ENCODE measurements at places on chromosomes 3 and 15.

DNA sequence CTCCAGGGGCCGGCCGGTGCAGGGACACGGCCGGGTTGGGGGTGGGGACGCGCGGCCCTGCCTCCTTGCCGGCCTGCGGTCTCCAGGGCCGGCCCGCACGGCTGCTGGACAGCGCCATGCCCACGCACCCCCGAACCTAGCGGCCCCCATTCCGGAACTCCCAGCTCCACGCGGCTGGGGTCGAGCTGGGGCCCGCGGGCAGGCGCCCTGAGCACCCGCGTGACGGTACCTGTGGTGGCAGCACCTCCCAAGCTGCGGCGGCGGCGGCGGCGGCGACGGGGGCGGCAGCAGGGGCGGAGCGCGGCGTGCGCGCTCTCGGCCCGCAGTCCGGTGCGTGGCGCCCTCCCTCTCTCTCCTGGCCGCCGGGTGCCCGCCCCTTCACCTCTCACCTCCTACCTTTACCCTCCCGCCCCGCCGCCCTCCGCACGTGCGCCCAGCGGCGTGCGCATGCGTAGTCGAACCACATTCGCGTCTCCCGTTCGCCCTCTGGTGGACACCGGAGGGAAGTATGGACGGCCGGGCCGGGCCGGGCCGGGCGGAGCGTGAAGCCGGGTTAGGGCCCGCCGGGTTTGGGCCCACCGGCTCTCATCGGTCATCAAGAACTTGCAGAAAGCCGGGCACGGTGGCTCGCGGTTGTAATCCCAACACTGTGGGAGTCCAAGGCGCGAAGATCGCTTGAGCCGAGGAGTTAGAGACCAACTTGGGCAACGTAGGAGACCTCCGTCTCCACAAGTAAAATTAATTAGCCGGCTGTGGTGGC, at the start of gene SCAP:
Gene SCAP (minus strand): TSS at position 372 of the 760 bp plus-strand sequence. CDS start 32,948 bp downstream, outside the sequence.
- DNase-seq, result peak; percentile 91

DNA sequence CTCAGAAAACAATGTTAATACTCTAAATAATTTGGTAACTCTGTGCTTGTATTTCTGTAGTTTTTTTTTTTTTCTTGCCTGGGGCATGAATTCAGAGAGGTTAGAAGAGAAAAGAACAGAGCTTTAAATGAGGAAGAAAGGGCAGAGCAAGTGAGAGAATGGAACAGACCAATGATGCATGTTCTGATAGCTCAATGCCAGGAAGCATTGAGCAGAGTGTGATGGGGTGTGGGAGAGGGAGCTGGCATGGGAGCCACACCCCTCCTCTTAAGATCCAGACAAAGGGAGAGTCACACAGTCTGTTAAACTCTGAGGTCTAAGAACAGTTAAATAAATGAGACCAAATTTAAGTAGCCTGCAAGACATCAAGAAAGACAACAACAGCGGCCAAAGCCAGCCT, 538.6 kb downstream of the TUSC7 start:
- no peak for DNase-seq

GRCh38 chr3:181302960-181303359, 313.4 kb upstream of the DNAJC19 start:
- no peak for DNase-seq

GRCh38 chr3:177201700-177202397, 4.6 kb upstream of the TBL1XR1 start:
- DNase-seq, result no peak

- no peak for DNase-seq
These were observed 38.5 kb upstream of the C15orf39 start for GRCh38 chr15:75163150-75163564.

GRCh38 chr15:37004373-37004869, 95.9 kb downstream of the MEIS2 start:
- no peak for DNase-seq

DNA sequence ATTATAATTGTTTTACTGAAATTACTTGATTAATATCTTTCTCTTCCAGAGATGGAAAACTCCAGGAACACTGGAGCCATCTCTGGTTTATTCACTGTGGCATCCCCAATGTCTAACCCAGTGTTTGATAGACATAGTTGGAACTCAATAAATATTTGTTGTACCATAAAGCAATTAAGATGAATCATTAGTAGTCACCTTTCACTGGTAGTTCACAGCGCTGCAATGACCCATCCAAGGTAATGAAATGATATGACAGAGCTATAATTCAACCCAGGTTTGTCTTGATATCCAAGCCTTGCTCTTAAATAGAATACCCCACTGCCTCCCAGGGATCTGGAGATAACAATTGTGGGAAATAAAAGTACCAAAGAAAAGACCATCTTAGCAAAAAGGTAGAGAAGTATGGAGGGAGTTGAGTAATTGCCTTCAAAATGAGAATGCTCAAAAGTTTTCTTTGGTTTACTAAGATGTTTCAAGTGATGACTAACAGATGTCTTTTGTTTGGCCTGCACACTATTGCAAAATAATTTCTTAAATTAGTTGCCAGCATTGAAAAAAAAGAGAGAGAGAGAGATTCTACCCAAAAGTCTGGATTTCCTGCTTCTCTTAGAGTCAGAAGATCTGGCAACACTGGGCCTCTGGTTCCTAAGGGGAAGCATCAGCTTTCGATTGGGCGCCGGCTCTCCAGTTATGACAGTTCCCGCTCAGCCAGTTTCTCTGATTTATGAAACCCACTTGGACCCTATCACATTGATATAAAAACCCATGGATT, 348.5 kb downstream of the ERC2 start:
- no peak for DNase-seq

DNA sequence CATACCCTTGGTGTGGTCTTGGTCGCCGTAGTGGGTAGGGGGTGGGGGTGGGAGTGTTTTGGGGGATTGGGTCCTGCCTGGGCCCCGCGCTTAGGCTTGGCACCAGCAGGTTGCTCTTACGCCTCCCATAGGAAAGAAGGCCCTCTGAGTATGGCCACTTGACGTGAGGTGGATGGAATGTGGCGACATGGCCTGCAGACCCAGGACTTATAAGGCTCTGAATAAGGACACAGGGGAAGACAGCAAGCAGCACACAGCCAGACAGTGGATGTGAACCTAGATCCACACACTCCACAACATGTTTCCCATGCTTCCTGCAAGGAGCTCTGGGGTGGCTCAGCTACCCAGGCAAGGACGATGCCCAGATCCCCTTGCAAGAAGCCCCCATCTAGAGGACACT, 12.4 kb downstream of the RBPMS2 start:
- DNase-seq, result no peak

DNA sequence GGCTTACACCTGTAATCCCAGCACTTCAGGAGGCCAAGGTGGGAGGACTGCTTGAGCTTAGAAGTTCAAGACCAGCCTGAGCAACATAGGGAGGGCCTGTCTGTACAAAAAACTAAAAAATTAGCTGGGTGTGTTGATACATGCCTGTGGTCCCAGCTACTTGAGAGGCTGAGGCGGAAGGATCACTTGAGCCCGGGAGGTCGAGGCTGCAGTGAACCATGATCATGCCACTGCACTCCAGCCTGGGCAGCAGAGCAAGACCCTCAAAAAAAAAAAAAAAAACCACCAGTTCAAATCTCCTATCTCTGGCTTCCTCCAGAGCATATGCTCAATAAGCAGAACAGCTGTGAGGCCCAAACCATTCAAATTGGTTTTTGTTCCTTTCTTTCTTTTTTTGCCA, 53.4 kb downstream of the ZNF609 start:
- no peak for DNase-seq

DNA sequence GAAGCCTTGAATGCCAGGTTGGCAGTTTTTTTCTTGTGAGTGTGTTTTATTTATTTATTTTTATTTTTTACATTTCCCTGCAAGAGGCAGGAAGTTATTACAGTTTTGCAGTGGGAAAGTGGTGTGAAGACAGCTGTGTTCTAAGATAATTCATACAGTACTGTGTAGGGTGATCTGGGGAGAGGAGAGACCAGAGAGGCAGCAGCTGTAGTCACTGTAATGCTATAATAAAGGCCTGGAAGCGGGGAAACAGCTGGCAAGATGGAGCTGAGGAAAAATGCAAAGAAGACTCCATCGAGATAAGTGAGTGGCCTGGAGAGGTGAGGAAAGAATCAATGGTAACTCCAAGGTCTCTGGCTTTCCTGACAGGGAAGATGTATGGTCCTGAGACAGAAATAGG, 23.1 kb downstream of the CNTN3 start:
- DNase-seq, result no peak

DNA sequence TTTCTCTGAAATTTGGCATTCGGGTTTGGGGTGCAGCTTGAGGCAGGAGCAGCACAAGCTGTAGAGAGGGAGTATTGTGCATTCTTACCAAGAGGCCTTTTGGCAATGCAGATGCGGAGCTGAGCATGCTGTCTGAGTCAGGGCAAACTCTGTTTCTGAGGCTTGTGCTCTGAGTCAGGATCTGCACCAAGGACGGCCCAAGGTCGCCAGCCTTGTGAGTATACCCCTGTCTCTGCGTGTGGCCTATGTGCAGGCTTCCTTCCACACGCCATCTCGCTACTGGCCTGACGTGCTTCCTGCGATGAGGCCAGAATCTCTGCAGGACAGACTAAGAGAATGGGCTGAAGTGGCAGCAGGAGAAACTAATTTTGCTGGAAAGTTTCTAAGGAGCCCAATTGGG, 83.8 kb upstream of the ROPN1 start:
- no peak for DNase-seq

GRCh38 chr3:50164984-50165909, 10.1 kb downstream of the SEMA3F start:
- DNase-seq, result peak; percentile 28

- no peak for DNase-seq
These were observed 246.4 kb downstream of the SLC9A9 start for GRCh38 chr3:143601723-143602484.

- DNase-seq, result no peak
These were observed 46.0 kb upstream of the PLXNA1 start for GRCh38 chr3:126936853-126937425.

DNA sequence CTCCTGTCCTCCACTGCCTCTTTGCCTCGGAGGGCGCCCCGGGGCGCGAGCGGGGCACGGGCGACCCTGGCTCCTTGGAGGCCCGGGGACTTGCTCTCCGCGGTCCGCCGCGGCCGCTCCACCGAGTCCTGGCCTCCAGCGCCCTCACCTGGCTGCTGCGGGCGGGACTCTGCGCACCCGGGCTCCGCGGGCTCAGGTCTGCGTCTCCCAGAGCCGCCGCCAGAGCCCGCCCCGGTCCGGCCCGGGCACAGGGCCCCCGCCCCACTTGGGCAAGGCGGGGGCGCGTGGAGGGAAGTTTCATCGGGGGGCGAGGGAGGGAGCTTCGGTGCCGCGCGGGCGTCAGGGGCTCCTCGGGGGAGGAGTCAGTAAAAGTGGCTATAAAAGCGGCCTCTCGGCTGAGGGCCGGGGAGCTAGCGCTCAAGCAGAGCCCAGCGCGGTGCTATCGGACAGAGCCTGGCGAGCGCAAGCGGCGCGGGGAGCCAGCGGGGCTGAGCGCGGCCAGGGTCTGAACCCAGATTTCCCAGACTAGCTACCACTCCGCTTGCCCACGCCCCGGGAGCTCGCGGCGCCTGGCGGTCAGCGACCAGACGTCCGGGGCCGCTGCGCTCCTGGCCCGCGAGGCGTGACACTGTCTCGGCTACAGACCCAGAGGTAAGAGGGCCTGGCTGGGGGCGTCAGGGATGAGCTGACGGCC, at the start of gene CEMIP:
Gene CEMIP (plus strand): TSS at position 407 of the 694 bp plus-strand sequence. CDS start 94,510 bp downstream, outside the sequence.
- peak; percentile 86 for DNase-seq

DNA sequence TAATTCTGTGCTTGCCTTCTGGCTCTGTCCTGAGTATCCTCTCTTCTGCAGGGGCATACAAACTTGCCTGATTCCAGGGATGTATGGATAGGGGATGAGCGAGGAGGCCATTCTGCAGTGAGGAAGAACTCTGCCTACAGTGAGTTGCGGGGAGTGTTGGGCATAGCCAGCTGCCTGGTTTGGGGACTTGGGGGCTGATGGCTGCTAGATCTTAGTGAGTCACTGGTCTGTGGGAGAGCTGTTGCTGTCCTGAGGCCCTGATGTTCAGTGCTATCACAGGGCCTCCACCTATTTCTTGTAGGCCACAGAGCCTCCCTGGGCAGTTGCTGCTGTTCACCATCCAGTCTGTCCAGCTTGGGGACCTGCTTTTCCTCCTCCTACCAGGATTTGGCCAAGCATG, 20.3 kb downstream of the CDAN1 start:
- no peak for DNase-seq

- no peak for DNase-seq
These were observed 828 bp downstream of the U2SURP start for GRCh38 chr3:143002083-143002712.

DNA sequence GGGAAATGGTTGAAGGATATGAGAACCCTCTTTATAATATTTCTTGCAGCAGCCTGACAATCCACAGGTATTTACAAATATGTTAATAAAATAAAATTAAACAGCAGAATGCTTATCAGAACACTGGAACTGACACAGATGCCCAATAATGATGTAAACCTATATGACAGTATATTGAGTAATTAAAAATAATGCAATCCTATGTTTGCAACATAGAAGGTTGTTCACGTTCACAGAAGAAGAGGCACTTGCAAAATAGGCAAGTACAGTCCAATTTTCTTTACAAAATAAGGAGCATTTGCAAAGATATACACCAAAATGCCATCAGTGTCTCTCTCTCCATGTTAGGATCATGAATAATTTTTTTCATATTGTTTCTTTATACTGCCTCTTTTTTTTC, 397.0 kb upstream of the WNT5A start:
- DNase-seq, result no peak

DNA sequence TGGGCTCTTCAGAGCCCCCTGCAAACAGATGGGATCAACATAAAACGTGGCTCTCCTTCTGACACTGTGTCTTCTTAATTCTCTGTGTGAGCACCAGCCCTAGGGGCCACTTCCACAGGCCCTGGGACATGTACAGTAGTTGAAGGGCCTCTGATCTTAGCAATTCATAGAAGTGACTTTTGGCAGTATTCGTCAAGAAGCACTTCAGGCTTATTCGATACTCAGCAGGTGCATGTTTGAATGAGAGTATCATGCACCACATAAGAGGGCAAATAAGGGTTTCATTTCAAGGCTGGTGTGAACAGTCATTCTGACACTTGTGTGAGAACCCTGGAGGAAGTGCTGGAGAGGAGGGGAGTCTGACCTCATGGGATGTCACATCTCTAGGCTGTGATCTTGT, 113.9 kb downstream of the GABRG3 start:
- DNase-seq, result no peak

- no peak for DNase-seq
These were observed 35.4 kb upstream of the CBLB start for GRCh38 chr3:105904251-105904650.

DNA sequence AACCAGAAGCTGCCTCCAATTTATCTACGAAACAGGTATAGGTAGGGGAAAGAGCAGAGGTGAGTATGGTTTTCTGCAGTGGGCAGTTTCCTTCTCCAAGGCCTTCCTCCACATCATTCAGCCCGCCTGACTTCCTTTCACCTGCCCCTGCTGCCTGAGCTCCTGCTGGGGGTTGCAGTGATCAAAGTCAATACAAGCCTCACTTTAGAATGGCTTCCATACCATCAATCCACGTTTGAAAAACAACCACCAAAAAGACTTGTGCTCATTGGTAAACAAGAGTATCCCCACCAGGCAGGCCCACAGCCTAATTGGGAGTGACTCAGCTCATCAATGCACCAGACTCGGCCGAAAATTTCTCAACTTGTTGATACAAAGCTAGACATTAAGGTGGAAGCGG, 159.9 kb downstream of the MAGI1 start:
- DNase-seq, result no peak

DNA sequence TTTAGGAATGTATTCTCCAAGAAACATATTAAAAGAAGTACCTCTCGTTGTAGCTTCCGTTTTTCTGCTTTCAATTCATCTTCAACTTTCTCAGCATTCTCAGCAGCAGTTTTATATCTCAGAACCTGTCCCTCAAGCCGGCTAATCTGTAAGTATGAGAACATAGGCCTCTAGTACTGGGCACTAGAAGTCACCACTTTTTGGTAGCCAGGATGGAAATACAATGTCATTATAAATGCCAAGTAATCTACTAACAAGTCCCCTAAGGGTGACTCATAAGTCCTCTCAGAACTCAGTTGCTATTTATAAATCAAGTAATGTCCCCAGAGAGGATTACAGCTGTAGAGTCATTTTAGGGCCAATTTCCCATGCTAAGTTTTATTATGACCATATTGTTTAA, 61.1 kb downstream of the MLH1 start:
- DNase-seq, result no peak
